ENCODE measurements at places on chromosomes 12 and 14. TPM values are rescaled to one million over a fixed set of nuclear protein-coding genes. Genes with fewer than 3 reads are reported as not detected.

GRCh38 chr12:121203482-121203881 lies 6.4 kb upstream of the P2RX4 start:
- DNase-seq = no peak

DNA sequence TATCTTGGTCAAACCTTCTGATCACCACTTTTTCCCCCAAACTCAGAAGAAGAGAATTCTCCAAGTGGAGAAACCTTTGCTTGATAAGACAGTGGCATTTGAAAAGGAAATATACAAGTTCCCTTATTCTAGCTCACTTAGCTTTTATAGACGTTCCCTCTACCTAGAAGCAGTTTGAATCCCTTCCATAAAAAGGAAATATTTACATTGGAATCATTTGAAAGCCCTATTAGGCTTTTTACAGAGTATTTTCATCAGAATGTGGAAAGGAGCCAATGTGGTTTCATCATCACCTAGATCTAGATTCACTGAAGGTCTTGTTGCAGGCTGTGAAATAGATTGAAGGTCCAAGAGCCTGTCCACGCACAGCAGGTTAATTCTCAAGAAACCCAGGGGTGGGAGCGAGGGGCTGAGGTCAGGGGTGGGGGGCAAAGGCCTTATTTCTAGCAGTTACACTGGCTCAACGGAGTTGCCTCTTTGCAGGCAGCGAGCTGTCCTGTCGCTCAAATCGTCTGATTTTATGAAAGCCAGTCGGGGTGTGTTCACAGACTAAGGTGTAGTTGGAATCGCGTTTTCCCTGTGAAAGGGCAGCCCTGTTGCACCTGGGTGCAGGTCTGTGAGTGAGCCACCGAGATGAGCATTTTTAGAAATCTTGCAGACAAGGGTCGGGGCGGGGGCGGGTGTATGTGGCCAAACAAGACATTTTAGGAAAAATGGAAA lies 45.6 kb downstream of the AACS start:
- DNase-seq = no peak

- DNase-seq = no peak
Observed at GRCh38 chr14:94769391-94770250, at the start of gene GSC. Gene GSC (minus strand): TSS chr14:94770113. CDS start chr14:94770015, 98 bp downstream.

DNA sequence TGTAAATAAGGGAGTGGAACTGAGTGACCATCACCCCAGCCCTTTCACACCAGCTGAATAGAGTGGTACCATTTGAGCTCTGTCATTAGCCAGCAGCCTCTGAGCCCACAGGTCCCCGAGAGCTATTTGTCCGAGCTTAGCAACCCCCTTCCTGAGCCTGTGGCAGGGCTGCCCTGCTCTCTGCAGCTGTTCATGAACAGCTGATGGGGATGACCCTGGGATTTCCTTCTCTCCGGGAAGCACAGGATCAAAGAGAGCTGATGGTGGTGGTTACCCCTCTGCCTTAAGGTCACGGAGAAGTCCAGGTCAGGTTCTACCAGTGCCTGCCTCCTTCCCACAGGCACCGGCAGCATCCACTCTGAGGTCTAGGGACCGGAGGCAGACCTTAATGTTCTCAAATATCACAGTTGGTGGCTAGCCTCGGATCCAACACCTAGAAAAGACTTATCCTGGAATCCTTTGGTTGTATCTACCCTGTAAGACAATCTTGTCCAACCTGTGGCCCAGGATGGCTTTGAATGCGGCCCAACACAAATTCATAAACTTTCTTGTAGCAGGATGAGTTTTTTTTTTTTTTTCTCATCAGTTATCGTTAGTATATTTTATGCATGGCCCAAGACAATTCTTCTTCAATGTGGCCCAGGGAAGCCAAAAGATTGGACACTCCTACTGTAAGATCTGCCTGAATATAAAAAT lies 81.1 kb downstream of the ESRRB start:
- no peak for DNase-seq

DNA sequence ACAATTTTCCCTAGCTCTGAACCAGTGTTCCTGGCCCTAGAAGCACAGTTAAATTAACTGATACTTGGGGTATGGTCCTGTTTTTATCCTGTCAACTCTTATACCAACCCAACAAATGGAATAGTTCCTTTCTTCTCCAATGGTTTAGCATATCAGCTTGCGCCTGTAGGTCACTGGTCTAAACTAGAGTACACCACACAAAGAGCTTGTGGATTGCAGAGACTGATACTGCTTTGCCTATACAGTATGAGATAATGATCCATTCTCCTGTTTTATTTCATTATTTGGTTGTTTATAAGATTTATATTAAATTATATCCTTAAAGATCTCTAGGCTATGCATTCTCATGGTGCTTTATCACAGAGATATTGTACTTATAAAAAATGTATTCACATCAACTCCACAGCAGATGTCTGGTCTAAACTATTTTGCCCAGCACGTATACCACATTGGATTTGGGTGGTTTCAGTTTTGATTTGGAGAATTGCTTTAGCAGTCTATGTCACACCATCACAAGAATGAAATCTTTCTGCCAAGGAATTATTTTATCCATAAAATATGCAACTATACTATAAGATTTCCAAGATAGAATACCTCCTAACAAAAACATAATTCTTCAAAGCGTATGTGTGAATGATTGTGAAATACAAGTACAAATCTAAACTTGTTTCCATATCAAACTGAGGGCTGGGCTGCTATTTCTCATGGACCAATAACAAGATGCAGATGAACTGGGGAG lies 142.1 kb downstream of the SLC16A7 start:
- no peak for DNase-seq

DNA sequence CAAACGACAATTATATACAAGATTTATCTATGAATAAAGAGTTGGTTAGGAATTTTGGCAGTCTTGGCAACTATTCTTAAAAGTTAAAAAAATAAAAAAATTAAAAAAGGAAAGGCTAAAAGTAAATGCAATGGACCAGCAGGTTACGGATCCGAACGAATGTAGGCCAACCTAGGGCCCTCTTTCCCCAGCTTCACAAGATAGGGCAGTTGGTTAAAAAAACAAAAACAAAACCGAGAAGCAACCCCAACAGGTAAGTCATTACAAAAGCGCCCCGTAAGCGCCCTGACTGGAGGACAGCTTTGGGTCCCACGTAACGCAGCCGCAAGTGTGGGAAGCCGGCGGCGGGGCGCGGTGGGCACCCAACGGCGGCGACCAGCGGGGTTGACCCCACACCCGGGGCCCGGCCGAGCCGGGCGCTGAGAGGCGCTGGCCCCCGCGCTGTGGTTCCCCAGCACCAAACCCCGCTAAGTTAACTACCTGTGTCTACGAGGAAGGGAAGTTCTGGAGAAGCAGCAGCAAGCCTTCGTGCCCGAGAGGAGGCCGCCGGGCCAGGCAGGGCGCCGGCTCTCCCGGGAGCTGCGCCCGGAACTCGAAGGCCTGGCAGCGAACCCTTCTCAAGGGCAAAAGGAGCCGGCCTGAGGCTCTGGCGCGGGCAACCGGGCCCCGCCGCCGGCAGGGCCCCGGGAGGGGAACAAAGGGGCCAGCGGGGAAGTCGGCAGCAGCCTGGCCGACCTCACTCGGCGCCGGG lies 882 bp downstream of the HECTD1 start:
- peak; percentile 57 for DNase-seq

DNA sequence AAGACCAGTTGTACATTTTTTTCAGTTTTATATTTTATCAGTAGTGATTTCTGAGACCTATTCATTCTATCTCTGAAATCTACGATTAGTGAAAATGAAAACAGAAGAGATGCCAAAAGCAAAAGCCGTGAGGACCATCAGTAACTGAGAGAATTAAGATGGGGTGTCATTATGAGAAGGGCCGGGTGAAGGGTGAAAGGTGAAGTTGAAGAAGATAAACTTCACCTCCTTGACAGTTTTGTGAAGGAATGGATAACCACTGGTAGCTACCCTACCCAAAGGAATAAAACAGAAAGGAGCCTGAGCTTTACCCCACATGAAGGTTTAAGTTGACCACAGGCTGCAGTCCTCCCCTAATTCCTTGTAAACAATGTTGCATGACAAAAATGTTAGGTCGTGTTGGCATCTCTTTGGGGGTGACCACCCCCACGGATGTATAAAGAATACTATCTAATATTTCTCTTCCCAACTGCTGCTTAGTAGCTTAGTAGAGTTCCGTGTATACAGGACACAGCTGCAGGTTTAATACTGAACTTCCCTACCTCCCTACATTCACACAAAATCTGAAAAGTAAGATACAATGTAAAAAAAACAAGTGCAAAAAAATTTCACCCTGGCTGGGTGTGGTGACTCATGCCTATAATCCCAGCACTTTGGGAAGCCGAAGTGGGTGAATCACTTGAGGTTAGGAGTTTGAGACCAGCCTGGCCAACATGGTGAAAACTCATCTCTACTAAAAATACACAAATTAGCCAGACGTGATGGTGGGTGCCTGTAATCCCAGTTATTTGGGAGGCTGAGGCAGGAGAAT lies 23.9 kb downstream of the GPR19 start:
- DNase-seq = no peak

- DNase-seq = no peak
Observed at GRCh38 chr12:1384910-1385309, 209.5 kb downstream of the FBXL14 start.

DNA sequence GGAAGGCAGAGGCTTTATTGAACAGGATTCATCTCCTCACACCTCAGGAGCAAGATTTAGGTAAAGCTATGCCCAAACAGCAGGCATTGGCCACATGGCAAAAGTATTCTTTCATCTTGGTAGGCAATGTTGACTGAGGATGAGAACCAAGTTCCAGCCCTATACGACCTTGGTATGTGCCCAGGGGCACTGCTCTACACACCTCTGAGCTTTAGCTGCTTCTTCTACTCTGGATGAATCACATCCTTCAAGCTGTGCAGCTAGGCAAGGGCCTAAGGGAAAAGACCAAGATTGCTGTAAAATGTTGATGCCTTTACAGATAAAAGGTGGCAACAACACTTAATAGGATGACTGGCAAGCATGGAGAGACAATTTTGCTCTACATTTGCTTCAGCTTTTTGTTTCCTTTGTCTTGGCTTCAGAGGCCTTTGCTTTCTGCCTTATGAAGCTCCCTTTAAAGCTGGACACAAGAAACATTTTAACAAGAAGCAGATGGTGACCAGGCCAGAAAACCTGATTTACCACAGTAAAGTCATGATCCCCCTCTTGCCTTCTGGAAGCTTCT lies 183.3 kb upstream of the KITLG start:
- DNase-seq = no peak

Gene HELB
- 6.4 TPM for total RNA-seq

Data from lower lobe of right lung (tissue), 2 donors.